ENCODE measurements at places on chromosomes 2 and 18.

DNA sequence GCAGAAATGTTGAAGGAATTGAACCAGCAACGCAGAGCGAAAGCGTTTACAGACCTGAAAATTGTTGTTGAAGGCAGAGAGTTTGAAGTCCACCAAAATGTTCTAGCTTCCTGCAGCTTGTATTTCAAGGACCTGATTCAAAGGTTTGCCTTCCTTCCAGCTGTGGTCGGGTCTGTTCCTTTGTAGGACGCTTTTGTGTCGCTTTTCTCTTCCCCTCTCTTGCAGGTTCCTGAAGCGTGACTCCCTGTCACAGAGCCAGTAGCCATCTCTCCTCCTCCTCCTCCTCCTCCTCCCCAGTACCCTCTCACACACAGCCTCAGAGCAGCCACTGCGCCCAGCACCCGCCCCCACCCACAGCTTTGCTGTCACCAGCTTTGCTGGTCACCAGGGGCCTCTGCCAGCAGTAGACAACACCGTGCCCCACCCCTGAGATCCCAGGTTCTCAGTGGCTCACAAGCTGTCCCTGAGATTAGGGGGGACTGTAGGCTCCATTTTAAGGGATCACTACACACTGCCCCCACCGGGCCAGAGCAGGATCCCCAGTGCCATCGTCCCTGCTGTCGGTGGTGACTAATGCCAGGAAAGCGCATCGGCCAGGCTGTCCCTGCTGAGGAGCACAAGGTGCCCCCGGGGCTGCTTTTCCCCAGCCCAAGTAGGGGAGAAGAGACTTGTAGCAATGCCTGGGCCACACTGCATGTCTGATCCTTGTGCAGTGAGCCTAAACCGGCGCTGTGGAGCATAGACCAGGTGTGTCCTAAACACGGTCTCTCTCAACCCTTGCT, 242.3 kb downstream of the ATAD2B start:
- no peak for DNase-seq

GRCh38 chr2:169513094-169513493, 3.6 kb downstream of the KLHL41 start:
- no peak for DNase-seq

DNA sequence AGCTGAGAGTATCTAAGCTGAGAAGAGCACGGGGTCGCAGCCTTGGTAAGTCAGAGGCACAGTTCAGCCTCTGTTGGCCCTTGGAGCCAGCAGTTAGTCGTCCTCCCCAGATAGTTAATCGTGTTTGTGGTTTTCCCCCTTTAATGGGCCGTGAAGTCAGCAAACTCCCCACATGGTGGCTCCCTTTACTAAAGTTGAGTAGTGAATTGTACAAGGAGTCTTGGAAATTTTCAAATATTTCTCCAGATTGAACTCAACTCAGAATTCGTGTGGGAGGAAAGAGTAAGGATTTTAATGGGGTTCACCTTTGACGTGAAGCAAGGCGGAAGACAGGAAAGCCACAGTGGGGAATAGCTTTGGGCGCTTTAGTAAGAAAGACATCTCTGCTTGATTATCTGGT, 2.4 kb upstream of the ADCYAP1 start:
- DNase-seq = no peak

DNA sequence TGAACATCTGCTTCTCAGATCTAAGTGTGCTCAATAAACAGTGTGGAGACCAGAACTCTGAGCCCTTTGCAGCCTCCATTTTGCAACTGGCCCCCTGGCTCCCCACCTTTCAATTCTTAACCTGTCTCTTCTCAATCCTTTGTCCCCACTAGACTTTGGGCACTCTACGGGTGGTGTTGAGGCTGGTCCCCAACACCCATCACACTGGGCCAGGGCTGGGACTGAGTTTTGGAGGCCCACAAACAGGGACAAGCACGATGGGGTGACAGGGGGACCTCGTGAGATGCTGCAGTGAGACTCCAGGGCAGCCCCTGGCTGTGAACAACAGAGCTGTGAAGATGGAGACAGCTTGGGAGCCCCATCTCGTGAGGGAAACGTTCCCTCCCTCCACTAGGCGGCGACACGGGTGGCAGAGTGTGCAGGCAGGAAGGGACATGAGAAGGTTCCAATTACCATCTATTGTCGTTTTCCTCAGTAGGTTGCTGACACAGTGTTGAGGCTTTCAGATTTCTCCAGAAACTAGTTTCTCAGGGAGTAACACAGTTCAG, 1.2 kb downstream of the ANKMY1 start:
- peak; percentile 45 for DNase-seq

- DNase-seq = no peak
Observed at GRCh38 chr2:161337247-161337646, 29.0 kb downstream of the PSMD14 start.

DNA sequence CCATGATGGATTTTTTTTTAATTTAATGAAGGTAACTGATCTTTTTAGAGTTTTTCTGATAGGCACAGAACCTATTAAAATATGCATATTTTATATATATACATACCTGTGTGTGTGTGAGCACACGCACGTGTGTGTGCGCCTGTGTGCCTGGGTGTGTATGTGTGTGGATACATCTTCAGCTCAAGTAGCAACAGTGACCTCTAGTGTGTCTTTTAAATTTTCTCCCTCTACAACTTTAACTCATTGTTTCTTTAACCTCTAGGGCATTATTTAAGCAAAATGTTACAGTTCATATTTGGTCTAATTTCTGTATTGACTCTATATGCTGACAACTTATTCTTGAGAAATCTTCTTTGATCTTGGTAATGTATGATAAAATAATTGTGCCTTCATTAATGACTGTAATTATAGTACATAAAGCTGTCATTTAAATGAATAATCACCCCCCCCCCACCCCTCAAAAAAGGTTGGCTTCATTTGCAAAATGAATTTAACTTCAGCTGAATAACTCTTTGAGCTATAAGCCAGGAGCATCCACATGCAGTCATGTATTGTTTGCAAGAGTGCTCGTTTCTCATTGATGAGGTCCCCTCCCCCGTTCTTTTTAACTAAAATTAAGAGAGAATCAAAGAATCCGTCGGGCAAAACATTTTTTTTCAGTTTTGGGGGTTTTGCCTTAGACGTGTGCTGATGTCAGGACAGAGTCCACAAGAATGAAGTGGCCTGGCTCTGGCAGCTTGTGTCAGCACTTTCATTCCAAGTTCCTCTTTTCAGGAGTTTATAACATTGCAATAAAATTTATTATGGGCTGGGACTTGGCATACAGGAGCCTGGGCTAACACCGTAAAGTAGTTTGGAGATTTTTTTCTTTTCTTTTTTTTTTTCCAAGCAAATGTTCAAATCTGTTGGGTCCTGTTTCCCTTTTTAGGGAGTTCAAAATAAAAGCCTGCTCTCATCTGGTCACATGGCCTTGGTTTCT, 80.0 kb downstream of the ETAA1 start:
- no peak for DNase-seq

DNA sequence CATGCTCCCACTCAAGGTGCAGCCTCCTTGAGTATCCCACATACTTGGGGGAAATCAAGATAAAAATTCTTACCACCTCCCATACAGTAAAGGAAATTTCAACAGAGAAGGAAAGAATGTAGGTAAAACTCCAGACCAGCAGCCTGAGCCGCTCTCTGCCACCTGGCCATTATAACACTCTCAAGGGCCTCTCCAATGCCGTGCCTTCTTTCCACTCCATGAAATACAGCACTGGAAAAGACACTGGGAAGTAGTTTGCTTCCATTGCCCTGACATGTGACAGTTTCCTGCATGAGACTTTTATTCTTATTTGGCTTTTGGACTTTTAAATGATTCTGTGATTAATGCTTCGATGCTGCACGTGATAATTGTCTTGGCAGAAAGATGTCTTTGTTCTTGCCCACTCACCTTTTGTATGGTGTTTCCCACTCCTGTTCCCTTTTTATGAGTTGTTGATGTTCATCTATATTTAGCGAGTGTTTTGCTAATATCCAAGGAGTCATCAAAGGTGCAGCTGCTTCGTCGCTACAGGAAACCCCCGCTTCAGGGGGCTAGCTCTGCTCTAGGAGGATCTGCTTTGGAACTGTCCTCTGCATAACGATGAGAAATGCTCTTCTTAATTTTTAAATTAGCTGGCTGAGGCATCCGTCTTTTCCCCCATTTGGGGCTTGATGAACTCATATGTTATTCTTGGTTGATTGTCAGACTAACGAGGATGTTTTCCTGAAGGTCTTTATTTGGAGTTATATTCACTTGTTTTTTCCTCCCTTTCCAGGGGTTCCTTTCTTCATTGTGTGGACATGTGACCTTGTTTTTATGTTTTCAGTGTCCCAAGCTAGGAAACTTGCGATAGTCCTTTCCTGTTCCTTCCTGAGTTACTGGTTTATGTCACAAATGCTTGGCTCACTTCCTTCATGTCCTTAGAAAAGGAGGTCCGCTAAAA, 179.4 kb downstream of the TXNL1 start:
- DNase-seq = no peak
